Stimulated activated CD8-positive, alpha-beta memory T cell treated with anti-CD3 and anti-CD28 coated beads, Interleukin-2, amount 100 ng/mL, for 1 hour (primary cell): ENCODE measurements at places on chromosomes 12 and 14.
A peak's percentile ranks its signal among the peaks of the same experiment; 100 is the strongest.

GRCh38 chr12:98592825-98593322 lies 612 bp upstream of the SLC25A3 start:
- no peak for DNase-seq

- no peak for DNase-seq
These were observed 323.8 kb downstream of the RAD51B start for GRCh38 chr14:68143341-68143841.

- DNase-seq = no peak
These were observed 103.6 kb upstream of the CCDC91 start for GRCh38 chr12:28086521-28087155.

DNA sequence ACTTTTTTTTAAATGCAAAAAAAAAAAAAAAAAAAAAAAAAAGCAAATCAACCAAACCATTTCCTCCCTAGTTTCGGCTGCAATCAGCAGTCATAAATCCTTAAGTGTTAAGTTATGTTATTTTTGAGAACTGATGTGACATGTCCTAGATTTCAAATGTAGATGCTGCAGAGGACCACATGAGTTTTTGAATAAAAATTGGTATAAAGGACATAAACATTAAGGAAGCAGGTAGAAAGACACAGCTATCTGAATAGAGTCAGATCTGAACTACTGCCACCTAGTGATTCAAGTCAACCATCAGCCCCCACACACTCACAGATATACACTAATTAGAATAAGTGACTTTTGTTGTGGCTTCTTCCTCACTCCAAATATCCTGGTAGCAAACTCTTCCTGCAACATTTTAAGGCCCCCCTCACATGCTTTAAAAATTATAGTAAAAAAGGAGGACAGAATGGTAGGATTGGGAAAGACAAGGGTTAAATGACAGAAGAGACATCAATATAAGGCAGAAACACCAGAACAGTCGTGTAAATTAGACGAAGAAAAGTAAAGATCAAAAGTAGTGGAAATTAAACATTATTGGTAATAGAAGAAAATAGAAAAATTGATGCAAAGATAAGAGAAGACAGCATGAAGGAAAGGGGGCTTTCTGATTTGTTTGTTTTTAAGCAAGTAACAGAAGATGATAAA lies 394.5 kb upstream of the ATP2B1 start:
- DNase-seq = no peak

DNA sequence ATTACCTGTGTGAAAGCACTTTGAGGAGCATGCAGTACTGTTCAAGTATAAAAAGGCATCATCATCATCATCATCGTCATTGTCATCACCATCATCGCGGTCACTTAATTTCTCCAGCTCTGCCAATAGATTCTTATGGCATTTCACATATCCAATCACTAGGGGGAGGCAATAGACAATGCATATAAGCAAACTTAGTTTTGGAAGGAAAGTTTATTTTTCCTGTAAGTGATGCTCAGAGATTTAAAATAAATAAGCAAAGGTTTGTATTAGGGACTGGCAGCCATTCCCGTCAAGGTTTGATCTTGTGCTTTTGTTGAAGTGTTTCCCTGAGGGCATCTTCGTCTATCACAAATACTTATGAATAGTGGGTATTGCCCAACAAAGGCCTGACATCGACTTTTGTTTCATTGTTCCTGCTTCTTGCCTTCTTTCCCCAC lies 127.4 kb downstream of the KTN1 start:
- DNase-seq = no peak

DNA sequence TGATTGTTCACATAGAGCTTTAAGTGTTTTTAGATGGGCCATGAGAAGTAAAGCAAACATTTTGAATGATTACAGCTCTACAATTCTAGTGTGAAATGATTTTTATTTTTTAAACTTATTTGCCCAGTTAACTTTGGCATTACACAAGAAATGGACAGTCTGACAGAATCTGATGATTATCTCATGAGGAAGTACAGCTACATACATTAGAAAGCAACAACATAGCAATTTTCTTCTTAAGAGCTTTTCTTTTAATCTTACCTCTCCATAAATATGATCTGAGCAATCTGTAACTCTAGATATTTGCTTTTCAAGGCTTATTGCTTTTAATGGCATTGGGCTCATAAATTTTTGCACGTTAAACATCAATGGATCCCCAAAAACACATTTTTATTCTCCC lies 26.5 kb upstream of the PPP1R12A start:
- DNase-seq = no peak

GRCh38 chr12:28027947-28028724 lies 55.6 kb upstream of the PTHLH start:
- DNase-seq = no peak

GRCh38 chr14:52190337-52190931 lies 77.1 kb upstream of the PTGDR start:
- no peak for DNase-seq

GRCh38 chr14:40447017-40447416 lies 1014.8 kb upstream of the FBXO33 start:
- no peak for DNase-seq

DNA sequence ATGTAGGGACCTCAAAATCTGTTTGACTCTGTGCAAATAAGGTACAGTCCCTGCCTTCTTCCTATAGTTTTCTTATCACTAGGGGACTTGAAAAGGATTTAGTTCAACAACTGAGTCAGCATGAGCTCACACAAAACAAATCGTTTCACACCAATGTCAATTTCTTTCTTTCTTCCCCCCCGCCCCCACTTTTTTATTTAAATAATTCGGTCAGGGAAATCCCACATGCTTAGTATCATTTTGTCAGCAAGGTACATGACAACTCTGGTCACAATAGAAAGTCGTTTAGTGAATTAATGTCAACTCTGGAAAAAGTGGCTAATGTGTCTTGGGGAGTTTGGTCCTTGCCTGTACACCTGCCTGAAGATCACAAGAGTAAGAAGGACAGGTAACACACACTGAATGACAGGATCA lies 232.2 kb upstream of the PLEKHG7 start:
- no peak for DNase-seq

DNA sequence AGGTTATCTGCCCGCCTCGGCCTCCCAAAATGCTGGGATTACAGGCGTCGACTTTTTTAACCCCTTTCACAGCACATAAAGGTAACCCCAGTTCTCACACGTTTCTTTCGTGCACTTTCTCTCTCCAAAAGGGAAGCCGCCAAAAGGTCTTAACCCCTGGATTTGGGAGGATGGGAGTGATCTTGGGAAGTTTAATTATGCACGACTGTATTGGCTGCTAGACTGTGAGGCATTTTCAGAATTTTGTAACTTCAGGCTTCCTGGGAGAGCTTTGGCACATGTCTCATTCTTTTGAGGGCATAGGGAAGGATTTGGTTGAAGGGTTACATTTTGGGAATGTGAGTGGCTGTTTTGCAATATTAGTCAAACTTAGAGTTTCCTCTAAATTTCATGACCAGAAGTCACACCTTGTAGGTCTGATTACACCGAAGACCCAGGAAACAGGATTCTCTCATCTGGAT lies 1.4 kb upstream of the SMARCC2 start:
- DNase-seq = no peak

GRCh38 chr12:130992979-130993538 lies 39.4 kb downstream of the ADGRD1 start:
- no peak for DNase-seq

- DNase-seq = no peak
These were observed 130.5 kb downstream of the SLC41A2 start for GRCh38 chr12:104827587-104827986.

DNA sequence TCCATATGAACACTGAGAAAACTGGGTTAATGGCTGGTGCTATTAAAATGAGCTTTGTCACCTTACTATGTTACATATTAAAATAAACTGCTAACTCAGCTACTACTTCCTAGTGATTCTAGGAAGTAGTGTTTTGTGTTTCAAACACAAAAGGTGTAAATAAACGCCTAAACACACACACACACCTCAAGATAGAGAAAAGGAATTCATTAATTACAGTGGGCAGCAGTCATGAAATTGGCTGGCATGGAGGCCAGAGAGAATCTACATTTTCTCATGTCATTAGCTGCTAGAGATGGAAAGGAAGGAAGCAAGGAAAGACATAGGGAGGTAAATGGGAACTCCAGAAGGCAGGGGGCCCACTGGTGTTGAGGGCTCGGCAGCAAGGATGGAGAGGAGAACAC lies 787 bp upstream of the PRMT5 start:
- DNase-seq = no peak

DNA sequence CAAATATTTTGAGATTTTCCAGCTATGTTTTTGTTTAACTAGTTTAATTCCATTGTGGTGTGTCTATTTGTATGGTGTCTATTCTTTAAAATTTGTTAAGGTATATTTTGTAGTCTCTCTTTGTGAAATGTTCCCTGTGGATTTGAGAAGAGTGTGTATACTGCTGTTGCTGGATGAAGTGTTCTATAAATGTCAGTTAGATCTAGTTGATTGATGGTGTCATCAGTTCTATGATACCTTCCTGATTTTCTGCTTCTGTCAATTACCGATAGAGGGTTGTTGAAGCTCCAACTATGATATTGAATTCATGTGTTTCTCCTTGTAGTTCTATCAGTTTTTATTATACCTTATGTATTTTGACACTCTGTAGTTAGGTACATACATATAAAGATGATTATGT lies 53.1 kb downstream of the FUT8 start:
- no peak for DNase-seq

GRCh38 chr14:24080142-24080530 lies 8.8 kb downstream of the CPNE6 start:
- no peak for DNase-seq

- peak; percentile 67 for DNase-seq
These were observed 42.0 kb upstream of the GPR68 start for GRCh38 chr14:91286530-91286937.

GRCh38 chr12:63006536-63006935 lies 71.6 kb upstream of the PPM1H start:
- DNase-seq = no peak
